ENCODE measurements at places on chromosomes 11 and 22.

- DNase-seq = no peak
Observed at GRCh38 chr22:22161924-22162851, 82.4 kb upstream of the VPREB1 start.

DNA sequence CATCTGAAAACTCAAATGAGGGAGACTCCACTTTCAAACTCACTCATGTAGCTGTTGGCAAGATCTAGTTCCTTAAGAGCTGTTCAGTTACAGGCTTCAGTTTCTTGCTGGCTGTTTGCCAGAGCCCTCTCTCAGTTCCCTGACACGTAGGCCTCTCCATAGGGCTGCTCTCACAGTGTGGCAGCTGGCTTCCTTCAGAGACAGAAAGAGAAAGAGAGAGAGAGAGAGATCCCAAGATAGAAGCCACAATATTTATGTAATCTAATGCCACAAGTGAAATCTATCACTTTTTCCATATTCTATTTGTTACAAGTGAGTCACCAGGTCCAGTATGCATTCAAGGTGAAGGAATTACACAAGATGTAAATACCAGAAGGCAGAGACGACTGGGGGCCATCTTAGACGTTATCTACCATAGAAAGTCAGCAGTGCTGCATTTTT is 168.8 kb downstream of the RCN1 start:
- no peak for DNase-seq

DNA sequence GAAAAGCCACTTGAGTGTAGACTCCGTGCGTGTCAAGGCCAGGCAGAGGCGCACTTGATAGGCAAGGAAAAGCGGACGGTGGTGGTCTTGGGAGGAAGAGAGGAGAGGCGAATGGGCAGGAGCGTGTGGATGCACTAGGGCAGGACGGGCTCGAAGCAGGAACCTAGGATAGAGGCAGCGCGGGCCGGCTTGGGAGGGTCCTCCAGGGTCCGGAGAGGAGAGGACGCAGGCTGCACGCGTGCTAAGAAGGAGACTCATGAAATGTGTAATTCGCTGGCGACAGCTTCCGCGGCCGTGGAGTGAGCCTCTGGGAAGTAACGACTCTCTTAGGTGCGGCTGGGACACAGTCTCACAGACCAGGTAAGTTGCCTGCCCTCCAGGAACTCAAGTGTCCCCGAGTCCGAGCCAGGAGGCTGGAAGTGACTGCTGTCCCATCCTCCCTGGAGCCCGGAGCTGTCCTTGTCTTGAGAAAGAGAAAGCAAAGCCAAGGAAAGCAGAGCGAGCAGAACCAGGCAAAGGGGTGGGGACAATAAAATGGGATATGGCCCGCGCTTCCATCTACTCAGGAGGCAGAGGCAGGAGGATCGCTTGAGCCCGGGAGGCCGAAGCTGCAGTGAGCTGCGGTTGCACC is 874 bp upstream of the IL17RA start:
- DNase-seq = no peak

GRCh38 chr11:97717922-97718321 is 1302.8 kb upstream of the CNTN5 start:
- DNase-seq = no peak

Measured in activated gamma-delta T cell treated with anti-CD3 and anti-CD28 coated beads, Interleukin-2, amount 50 U/mL, for 16 hours (primary cell).